Heart right ventricle (tissue), 16 donors: ENCODE measurements at places on chromosomes 5 and 9. TPM values are rescaled to one million over a fixed set of nuclear protein-coding genes. Genes with fewer than 3 reads are reported as not detected.

Gene SHOC1
- not detected for total RNA-seq

Gene PRDM9
- total RNA-seq, result not detected

Gene CPLANE1
- 11.9 TPM for total RNA-seq

Gene GLRA1
- total RNA-seq, result not detected

Gene STC2
- total RNA-seq, result 6.2 TPM

Gene IL4
- not detected for total RNA-seq

Gene SPATA9
- not detected for total RNA-seq

Gene NEUROG1
- total RNA-seq, result not detected

Gene NUTM2F
- not detected for total RNA-seq

Gene TSSK1B
- total RNA-seq, result not detected

Gene RNF180
- total RNA-seq, result 14.1 TPM

Gene PCDHGC4
- 3.5 TPM for total RNA-seq

Gene SNCB
- 0.35 TPM for total RNA-seq

Gene SMIM32
- total RNA-seq, result not detected

Gene ABLIM3
- total RNA-seq, result 106 TPM

Gene HDHD3
- total RNA-seq, result 15.5 TPM

Gene CAAP1
- 7.4 TPM for total RNA-seq
